ENCODE measurements at places on chromosomes 7 and 10.

GRCh38 chr7:7266257-7266881 is 84.0 kb downstream of the C1GALT1 start:
- DNase-seq = no peak

GRCh38 chr7:73900286-73900685 is 39.3 kb downstream of the TMEM270 start:
- DNase-seq = no peak

DNA sequence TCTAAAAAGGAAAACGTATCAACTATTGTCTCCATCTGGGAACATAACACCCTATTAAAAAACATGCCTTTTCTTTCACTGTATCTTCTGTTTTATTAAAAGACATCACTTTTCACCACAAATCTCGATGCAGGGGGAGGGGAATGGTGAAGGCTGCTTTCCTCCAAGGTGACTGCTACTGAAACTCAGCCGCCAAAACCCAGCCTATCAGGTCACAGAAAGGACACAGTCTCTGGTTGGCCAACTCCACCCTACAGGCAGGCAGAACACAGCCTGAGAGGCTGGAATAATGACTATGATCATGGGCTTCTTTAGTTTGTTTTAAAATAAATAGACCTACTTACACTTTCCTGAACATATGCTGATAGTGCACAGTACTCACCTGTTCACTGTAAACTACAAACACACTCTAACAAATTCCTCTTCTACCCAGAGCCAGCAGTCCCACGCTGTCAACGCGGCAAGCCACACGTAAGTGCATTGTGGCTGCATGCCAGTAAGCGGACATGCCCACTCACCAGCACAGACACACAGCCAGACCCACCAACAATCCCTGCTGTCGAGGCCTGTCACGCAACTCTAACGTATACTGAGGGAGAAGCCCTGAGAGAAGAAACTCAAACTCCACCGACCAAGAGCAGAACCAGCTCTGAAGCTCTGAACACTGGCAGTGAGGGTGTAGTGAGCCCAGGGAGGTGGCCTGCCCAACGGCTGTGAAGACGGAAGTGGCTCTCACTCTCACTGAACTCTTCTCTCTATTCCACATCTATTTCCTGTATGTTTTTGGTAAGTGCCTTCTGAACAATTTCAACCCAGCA is 41.8 kb downstream of the NCAPG2 start:
- DNase-seq = no peak

DNA sequence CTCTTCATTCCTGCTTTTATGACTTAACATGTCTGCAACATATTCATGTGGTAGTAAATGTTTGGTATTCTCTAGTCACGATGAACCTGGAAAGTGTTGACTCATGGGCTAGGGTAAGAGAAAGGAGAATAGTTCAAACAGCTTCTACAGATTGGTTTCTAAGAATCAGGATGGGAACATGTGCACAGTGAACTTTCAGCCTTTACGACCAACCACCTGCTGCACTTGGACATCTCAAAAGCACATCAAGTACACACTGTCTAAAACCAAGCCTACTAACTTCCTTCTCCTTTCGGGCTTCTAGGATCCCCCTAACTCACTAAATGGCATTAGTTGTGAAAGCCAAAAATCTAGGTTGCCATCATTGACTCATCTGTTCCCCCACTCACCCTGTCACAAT is 85.5 kb downstream of the CUL2 start:
- no peak for DNase-seq

DNA sequence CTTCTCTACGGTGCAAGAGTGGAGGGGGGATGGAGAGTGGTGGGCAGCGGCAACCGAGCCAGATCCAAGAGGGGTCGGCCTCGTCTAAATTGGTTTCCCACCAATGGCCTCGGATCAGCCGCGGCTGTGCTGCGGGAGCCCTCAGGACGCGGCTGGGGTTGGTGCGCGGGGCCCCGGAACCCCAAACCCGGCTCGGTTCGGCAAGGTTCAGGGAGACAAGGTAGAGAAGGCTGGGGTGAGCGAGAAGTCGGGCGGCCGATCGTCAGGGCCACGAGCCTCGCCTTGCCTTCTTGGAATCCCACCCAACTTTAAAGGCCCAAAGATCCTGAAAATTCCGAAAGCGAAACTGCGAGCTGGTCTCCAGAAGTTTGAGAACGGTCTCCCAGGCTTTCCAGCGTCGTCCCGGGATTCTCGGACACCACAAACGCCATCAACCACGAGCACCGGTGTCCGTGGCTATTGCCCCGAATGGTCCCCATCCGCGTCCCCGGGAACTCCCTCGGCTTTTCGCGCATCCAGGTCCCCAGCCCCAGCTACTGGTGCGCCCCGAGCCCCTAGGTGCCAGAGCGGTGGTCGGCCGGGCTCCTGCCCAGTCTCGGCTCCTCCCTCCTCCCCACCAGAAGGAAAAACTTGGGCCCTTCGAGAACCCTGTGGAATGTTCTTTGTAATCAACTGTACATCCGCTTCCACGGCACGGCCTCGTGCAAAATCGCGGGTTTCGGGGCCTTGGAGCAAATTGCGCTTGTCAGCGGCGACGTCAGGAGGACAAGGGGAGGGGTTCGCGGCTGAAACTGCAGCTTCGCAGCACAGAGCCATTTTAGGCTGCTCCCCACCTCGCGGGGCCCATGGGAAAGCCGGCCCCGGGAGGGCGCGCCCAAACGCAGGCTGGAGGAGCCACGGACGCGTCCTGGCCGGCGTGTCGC is 3.2 kb downstream of the SFMBT2 start:
- no peak for DNase-seq

GRCh38 chr10:35425595-35425994 is 89.3 kb downstream of the CCNY start:
- no peak for DNase-seq

- no peak for DNase-seq
These were observed 545.1 kb downstream of the SH2D4B start for GRCh38 chr10:81082621-81083376.

DNA sequence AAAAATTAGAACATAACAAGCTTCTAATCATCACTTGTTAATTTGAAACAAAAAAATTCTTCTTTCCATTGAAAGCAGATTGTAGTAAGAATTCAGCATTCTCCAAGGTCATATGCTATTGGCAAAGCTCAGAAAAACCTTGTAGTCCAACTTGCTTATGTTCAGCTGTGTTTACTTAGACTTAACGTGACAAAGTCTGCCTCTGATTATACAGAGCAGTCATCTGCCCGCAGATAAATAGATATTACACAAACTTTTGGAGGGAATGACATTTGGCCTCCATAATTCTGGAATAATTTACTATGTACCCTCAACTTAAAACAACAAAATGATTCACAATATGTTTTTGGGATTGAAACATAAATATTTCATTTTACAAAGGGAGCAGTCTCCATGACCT is 45.8 kb downstream of the MKX start:
- DNase-seq = no peak

- DNase-seq = no peak
These were observed 26.2 kb downstream of the FAM171A1 start for GRCh38 chr10:15344876-15345285.

Measured in AG09309 (cell line).